ENCODE measurements at places on chromosomes 4 and X. TPM values are rescaled to one million over a fixed set of nuclear protein-coding genes. Genes with fewer than 3 reads are reported as not detected.
A peak's percentile ranks its signal among the peaks of the same experiment; 100 is the strongest.

Gene TCP11X2
- not detected for total RNA-seq

DNA sequence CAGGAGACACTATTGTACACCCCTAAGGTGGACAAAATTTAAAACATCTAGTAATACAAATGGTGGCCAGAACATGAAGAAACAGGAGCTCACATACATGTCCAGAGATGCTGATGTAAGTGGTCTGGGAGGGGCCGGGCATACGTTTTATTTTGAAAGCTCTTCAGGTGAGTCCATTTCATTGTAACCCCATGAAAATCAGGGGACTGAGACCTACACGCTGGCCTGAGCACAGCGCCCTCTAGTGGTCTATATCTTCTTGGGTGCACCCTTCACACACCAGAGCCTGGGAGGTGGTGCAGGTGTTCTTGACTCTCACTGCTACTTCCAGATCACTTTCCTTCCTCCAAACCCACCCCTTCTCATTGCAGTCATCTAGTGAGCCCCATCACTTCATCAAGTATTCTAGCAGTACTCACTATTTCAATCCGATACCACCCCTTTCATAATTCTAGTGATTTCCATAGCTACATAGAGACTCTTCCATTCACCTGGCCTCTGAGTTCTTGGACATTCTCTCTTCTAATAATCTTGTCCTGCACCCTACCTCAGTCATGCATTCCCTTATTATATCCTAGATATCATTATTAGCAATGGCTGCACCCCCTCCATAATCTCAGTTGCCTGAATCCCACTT is 4.3 kb upstream of the TLR6 start:
- H3K27ac ChIP-seq, result no peak overlapping the region
- H3K4me3 ChIP-seq, result no peak overlapping the region
- DNase-seq, result peak; percentile 56
- H3K27me3 ChIP-seq, result no peaks in the 10 kb centered on the region
- H3K36me3 ChIP-seq, result no peaks in the 10 kb centered on the region

- DNase-seq, result no peak
- H3K4me3 ChIP-seq, result no peak overlapping the region
- no peak overlapping the region for H3K27ac ChIP-seq
- H3K27me3 ChIP-seq, result no peaks in the 10 kb centered on the region
Measured at GRCh38 chr4:152970102-152970820, 34.1 kb downstream of the FHDC1 start.

DNA sequence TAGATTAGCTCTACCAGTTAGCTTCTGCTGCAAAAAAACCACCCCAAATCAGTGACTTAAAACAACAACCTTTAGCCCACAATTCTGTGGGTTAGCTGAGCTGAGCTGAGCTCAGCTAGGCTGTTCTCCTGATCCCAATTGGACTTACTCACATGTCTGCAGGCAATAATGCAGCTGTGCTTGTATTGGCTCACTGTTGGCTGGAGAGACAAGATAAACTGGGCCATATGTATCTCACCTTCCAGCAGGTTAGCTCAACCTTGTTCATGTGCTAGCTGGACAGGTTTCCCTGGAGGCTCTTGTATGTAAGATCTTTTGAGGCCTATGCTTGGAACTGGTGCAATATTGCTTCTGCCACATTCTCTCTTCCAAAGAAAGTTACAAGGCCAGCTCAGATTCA is 261.5 kb upstream of the ADGRL3 start:
- H3K36me3 ChIP-seq, result no peaks in the 10 kb centered on the region
- H3K27me3 ChIP-seq, result no peaks in the 10 kb centered on the region
- no peak overlapping the region for H3K4me3 ChIP-seq
- DNase-seq, result no peak

DNA sequence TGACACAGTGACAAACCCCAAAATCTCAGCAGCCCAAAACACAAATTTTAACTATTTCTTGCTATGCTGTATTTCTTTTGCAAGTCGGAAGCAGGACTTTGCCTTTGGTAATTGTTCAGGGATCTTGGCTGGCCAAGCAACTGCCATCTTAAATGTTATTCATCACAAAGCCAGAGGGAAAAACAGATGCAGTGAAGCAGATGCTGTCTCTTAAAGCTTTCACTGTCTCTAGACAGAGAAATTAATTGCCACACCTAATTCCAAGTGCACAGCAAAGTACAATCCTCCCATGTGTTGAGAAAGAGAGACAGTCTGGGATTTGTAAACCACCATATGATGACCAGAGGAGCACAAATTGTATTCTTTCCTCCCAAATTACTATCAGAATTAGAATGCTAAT is 30.0 kb upstream of the GALNT7 start:
- H3K36me3 ChIP-seq, result no peaks in the 10 kb centered on the region
- DNase-seq, result no peak
- H3K4me1 ChIP-seq, result no peaks in the 10 kb centered on the region
- H3K27me3 ChIP-seq, result no peaks in the 10 kb centered on the region

DNA sequence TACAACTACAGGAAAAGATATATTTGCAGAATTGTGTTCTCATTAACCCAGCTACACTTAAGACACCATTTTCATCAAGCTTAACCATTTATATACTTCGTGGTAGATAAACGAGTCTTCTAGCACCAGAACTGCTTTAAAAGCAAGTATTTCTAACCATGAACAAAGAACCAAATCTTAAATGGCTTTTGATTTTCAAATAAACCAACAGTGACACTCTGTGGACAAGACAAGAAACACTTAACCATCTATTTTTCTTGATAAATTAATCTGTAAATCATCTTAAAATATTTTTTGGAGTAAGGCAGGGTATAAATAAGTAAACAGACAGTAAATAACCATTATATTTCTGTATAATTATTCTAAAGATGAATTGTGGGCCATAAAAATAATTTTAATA is 10.2 kb downstream of the BEND2 start:
- DNase-seq, result no peak
- no peaks in the 10 kb centered on the region for H3K4me1 ChIP-seq
- H3K36me3 ChIP-seq, result no peaks in the 10 kb centered on the region
- H3K27ac ChIP-seq, result no peak overlapping the region
- no peaks in the 10 kb centered on the region for H3K27me3 ChIP-seq

GRCh38 chr4:99100876-99101275 is 12.3 kb upstream of the ADH5 start:
- DNase-seq, result no peak
- no peak overlapping the region for H3K27ac ChIP-seq
- no peaks in the 10 kb centered on the region for H3K36me3 ChIP-seq
- no peaks in the 10 kb centered on the region for H3K4me1 ChIP-seq
- H3K4me3 ChIP-seq, result no peak overlapping the region

Gene ASB12
- total RNA-seq, result not detected

Gene GCNA
- 10.2 TPM for total RNA-seq

DNA sequence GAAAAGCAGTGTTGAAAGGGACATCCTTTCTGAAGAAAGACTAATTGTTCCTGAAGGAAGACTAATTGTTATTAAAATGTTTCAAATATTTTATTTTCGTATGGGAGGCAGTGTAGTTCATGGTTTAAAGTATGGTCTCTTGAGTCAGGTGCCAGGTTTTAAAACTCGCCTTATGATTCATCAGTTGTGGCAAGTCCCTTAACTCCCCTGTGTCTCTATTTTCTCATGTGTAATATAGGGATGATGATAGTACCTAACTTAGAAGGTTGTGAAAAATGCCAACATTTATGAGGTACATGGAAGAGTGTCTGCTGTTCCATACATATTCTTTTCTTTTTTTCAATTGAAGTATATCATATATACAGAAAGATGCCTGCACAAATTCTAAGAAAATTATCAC is 414.2 kb upstream of the DIPK2B start:
- H3K27me3 ChIP-seq, result no peaks in the 10 kb centered on the region
- no peak overlapping the region for H3K27ac ChIP-seq
- DNase-seq, result no peak
- no peak overlapping the region for H3K4me3 ChIP-seq
- H3K36me3 ChIP-seq, result no peaks in the 10 kb centered on the region

DNA sequence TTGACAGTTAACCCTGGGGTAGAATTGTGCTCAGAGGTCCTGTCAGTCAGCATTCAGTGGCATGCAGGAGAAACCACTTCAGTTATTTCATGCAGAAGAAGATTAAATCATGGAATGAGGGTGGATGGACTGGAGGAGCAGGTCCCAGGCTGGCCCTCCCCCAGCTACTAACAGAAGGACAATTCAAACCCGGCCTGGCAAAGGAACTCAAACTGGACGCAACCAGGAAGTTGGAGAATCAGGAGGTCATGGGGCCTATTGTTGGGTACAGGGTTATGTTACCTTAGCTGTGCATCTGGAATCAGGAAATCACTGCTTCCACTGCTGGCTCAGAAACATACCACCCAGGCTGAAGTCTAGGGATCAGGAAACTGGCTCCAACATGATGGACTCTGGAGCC is 121.4 kb downstream of the GPAT3 start:
- H3K4me3 ChIP-seq, result no peak overlapping the region
- peaks cover 9% of the 10 kb centered on the region for H3K4me1 ChIP-seq
- H3K27me3 ChIP-seq, result no peaks in the 10 kb centered on the region

- H3K36me3 ChIP-seq, result peaks cover 11% of the 10 kb centered on the region
- no peak for DNase-seq
- H3K27ac ChIP-seq, result no peak overlapping the region
- no peaks in the 10 kb centered on the region for H3K27me3 ChIP-seq
- H3K4me3 ChIP-seq, result no peak overlapping the region
Measured at GRCh38 chr4:88744609-88745008, 47.0 kb upstream of the NAP1L5 start.

Gene ARHGEF38
- total RNA-seq, result not detected

DNA sequence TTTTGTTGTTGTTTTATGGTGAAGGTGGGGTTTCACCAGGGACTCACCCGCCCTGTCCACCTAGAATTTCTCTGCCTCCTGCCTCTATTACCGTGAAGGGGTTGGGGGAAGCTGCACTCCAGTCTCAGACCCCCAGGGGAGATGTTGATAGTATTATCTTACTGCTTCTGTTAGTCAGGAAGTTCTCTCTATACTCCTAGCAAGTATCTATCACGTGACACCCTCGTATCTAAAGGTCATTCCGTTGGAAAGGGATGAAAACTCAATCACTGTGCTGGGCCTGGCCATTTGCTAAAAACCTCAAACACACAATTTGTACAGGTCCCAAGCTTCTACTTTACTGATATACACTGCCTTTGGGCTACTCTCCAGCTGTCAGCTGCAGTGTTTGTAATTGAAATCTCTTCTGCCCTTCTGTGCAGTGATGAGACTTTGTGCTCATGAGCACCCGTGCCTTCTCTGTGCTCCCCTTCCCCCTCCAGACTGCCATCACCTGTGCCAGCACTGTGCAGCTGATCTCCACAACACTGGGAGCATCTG is 188.5 kb upstream of the ANXA3 start:
- H3K27ac ChIP-seq, result no peak overlapping the region
- H3K36me3 ChIP-seq, result no peaks in the 10 kb centered on the region
- no peak overlapping the region for H3K4me3 ChIP-seq
- H3K4me1 ChIP-seq, result no peaks in the 10 kb centered on the region
- DNase-seq, result no peak
- no peaks in the 10 kb centered on the region for H3K27me3 ChIP-seq

DNA sequence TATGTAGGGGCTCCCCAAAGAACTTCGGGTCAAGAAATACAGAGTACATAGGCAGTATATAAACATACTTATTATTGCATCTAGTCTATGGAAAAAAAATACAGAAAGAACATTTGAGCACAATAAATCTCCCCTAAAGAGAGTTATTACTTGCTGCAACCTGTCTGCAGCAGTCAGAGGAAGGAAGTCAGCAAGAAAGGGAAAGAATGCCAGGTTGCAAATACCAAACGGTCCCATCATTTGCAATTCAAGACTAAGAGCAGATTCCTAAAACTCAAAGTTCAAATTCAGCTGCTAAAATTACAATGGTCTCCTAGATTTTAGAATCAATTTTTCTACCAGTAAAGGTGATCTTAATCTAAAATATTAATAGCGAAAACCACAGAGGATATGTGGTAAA is 236.2 kb upstream of the NUDT6 start:
- no peak overlapping the region for H3K27ac ChIP-seq
- H3K4me3 ChIP-seq, result no peak overlapping the region
- DNase-seq, result no peak
- no peaks in the 10 kb centered on the region for H3K36me3 ChIP-seq
- H3K4me1 ChIP-seq, result no peaks in the 10 kb centered on the region

DNA sequence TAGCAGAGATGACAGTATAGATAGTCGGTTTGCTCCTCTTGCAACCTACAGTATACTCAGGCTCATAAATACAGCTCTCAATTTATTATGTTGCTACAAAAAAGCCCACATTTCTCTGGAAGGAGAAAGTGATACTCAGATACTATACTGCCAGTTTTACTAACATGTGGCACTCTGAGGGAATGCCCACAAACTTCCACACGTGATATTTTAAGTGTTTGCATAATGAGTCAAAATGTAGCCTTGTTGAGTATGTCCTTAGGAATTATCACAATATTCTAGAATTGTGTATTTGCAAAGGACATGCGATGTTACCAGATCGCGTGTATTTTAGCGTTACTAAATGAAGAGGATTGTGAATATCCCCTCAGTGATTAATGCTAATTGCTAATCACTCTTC is 929.1 kb downstream of the STIM2 start:
- H3K27ac ChIP-seq, result no peak overlapping the region
- no peaks in the 10 kb centered on the region for H3K4me1 ChIP-seq
- H3K4me3 ChIP-seq, result no peak overlapping the region
- no peaks in the 10 kb centered on the region for H3K36me3 ChIP-seq

DNA sequence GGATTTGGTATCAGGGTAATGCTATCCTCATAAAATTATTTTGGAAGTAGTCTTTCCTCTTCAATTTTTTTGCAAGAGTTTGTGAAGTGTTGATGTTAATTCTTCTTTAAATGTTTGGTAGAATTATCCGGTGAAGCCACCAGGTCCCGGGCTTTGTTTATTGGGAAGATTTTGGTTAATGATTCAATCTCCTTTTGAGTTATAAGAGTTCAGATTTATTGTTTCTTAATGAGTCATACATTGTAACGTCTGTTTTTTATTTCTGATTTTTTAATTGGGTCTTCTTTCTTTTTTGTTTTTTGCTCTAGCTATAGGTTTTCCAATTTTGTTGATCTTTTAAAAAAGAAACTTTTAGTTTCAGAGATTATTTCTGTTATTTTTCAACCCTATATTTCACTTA is 412.3 kb downstream of the PDGFC start:
- H3K27me3 ChIP-seq, result no peaks in the 10 kb centered on the region
- H3K27ac ChIP-seq, result no peak overlapping the region
- no peak overlapping the region for H3K4me3 ChIP-seq

DNA sequence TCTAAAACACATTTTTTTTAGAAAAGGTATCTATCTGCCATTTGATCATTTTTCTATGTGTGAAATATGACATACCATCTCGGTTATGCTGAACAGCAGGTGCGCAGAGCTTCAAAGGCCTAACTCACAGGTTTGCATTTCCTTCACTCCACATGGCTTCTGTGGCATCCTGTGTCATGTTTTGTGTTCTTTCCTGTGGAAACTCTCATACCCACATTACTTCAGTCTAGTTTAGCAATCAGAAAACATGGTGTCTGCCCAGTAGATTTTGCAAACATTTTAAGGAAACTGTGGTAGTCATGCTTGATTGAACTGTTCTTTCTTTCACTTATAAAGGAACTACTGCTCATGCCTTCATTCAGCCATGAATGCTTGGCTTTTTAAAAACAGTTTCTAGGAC is 11.3 kb upstream of the ARAP2 start:
- peak overlapping the region; percentile 27 for H3K27ac ChIP-seq
- no peak overlapping the region for H3K4me3 ChIP-seq
- H3K27me3 ChIP-seq, result no peaks in the 10 kb centered on the region
- H3K4me1 ChIP-seq, result peaks cover 48% of the 10 kb centered on the region
- peak; percentile 83 for DNase-seq

Gene NXF3
- not detected for total RNA-seq

GRCh38 chrX:96081891-96082290 is 602.8 kb upstream of the DIAPH2 start:
- no peaks in the 10 kb centered on the region for H3K36me3 ChIP-seq
- no peaks in the 10 kb centered on the region for H3K4me1 ChIP-seq
- no peak for DNase-seq
- H3K4me3 ChIP-seq, result no peak overlapping the region

Measured in CD4-positive, alpha-beta memory T cell (primary cell).